ENCODE measurements at places on chromosomes 6 and 20.

GRCh38 chr6:57087916-57088315 is 2.1 kb upstream of the ZNF451 start:
- no peak for DNase-seq

DNA sequence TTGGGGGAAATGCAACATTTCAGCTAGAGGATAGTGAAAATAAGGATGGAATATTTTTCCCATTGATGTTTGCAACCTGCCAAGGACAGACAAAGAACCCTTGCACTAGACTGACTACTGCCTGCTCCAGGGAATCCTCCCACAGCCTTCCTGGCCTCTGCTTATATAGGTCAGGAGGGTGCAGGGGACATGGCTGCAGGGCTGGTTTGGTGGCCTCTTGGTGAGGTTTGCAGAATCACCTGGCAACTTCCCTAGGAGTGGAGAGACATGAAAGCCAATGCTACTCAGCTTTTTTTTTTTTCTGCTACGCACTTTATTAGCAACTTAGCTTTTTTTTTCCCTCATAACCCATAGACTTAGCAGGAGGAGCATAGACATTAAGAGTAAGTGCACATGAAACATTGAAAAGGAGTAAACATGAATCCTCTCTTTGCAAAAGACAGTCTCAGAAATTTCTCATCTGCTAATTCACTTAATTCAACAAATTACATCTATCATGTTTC is 39.8 kb upstream of the CDYL start:
- DNase-seq: no peak

GRCh38 chr6:91539456-91539855 is 952.6 kb upstream of the MAP3K7 start:
- no peak for DNase-seq

DNA sequence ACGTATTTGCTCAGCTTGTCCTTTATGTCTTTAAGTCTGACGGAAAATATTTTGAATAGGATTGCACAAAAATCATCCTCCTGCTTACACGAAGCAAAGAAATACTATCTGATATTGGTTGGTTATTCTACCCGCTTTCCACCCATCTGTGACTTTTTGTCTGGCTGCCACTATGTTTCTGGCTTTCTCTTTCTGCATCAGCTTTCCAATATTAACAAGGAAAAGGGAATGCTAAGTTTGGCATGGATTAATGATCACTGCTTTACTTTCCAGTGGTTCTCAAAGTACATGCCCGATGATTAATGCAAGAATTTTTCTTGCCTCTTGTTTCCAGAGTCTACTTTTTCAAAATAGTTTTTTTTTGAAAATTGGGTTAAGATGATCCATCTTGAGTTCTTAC is 57.0 kb downstream of the RNF144B start:
- DNase-seq: no peak

- no peak for DNase-seq
Observed at GRCh38 chr6:38185244-38185643, 365.7 kb downstream of the ZFAND3 start.

All from cortex of kidney (tissue), 1 donor.